Endothelial cell of umbilical vein (primary cell): ENCODE measurements at places on chromosomes 6 and 20. TPM values are rescaled to one million over a fixed set of nuclear protein-coding genes. Genes with fewer than 3 reads are reported as not detected.

Gene CYP39A1
- total RNA-seq = not detected in 2 replicates

Gene DOK5
- total RNA-seq = 5.7 and 14.2 TPM in 2 replicates

Gene NRSN1
- total RNA-seq = not detected in 2 replicates

GRCh38 chr6:131581523-131581922, 8.5 kb downstream of the ARG1 start:
- H3K27me3 ChIP-seq = no peaks in the 10 kb centered on the region
- H3K4me1 ChIP-seq = no peaks in the 10 kb centered on the region

GRCh38 chr6:121615493-121615892, 180.0 kb downstream of the GJA1 start:
- peak; percentile 21 for DNase-seq
- H3K27me3 ChIP-seq = no peaks in the 10 kb centered on the region
- no peak overlapping the region for H3K4me3 ChIP-seq
- no peak overlapping the region for H3K27ac ChIP-seq
- no peaks in the 10 kb centered on the region for H3K4me1 ChIP-seq
